ENCODE measurements at places on chromosomes 5 and 9.

GRCh38 chr5:127683008-127683407 is 20.2 kb upstream of the CCDC192 start:
- DNase-seq: no peak

DNA sequence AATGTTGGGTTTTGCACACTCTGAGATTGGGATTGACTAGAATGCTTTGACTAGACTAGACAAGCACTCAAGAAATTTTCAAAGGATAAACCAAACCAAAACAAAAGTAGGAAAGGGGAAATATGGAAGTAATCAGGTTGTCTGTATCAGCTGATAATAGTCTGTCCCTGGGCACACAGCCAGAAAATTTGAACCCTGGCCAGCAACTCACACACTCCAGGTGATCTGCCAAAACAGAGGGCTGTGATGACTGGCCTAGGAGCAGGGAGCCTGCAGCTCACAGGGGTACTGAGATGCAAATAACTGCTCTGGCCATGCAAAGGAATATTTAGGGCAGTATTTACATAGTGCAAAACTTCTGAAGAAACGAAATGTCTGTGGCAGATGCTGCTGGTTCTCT is 112.3 kb upstream of the SMIM23 start:
- no peak for DNase-seq

GRCh38 chr5:59466271-59466670 is 427.3 kb downstream of the PDE4D start:
- no peak for DNase-seq

DNA sequence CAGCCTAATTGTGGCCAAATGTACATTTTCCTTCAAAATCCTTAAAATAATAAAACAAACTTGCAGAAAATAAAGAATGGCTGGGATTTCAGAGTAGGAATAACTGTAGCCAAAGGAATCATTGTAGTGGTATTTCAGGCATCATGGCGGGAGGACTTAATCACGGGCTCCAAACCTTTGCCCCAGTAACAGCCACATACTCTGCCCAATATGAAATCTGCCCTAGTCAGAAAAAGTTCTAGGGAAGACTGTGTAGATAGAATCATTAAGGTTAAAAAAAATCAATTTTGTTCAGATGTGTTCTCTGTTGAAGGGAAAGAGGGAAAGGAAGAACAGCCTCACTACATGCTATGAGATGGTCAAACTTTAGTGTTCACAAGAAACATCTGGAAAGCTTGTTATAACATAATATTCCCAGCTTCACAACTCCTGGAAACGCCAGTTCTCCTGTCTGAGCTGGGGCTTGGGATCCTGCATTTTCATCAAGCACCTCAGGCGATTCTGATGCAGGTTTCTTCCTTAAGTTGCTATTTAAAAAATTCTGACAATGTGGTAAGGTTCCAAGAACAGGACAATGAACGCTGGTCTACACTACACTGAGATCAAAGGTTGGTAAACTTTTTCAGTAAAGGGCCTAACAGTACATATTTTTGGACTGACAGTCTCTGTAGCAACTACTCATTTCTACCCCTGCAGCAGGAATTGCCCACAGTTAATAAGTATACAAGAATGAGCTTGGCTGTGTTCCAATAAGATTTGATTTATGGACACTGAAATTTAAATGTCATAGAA is 87.9 kb downstream of the CEMIP2 start:
- DNase-seq: no peak

DNA sequence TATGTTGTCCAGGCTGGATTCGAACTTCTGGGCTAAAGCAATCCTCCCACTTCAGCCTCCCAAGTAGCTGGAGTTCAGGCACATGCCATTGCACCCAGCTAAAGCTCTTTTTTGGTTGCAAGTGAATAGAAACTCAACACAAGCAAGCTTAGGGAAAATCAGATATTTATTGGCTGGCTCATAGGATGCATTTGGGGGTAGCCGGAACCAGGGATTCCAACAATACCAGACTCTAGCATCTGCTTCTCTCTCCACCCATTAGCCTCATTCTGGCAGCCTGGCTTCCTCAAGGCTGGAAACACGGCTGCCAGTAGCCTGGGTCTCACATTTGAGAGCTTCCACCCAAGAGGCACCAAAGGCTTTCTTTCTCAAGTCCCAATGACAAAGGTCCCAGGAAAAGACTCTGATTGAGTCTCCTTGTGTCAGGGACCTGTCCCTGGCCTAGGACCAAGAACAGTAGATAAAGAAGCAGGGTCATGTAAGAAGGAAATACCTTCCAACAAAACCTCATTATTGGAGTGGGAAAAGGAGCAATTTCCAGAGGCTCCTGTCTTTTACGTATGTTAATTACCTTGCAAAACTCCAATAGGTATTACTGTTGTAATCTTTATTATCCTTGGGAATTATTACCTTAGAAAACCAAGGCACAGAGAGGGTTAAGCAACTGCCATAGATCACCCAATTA is 23.0 kb upstream of the B4GALT1 start:
- no peak for DNase-seq

- DNase-seq: no peak
Measured at GRCh38 chr5:73816656-73817420, 190.8 kb downstream of the ARHGEF28 start.

GRCh38 chr9:120698766-120699165 is 15.5 kb downstream of the MEGF9 start:
- DNase-seq: no peak

DNA sequence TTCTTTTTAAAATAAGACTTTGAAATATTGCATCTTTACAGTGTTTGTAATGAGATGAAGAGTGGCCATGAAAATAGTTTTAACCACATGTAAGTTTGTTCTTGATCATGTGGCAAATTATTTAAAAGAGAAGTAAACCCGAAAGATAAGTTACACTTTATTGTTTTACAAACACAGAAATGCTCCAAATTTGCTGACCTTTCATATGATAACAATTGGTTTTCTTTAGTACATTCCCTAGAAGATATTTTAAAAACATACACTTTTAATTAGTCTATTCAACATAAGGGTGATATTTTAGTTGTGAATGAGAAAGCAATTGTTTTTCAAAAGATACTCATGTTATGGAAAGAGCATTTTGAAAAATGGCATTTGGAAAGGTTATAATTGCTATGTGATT is 287.7 kb downstream of the PSAT1 start:
- DNase-seq: no peak

- DNase-seq: peak; percentile 19
Measured at GRCh38 chr9:1869843-1870242, 145.3 kb upstream of the SMARCA2 start.

DNA sequence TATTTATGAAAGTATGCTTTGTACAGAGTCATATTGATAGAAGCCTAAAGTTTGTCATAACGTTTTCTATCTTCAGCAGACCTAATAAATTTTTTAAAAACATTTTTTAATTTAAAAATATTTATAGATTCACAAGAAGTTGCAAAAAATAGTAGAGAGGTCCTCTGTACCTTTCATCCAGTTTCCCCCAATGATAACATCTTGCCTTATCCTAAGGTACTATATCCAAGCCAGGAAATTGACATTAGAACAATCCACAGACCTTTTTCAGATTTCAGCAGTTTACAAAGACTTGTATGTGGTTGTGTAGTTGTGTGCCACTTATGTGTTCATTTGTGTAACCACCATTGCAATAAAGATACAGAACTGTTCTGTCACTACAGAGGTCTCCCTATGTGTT is 88.5 kb downstream of the SLC12A2 start:
- no peak for DNase-seq

GRCh38 chr9:20476912-20477521 is 145.3 kb downstream of the MLLT3 start:
- no peak for DNase-seq

- no peak for DNase-seq
Measured at GRCh38 chr9:128429513-128430086, 8.9 kb downstream of the CERCAM start.

DNA sequence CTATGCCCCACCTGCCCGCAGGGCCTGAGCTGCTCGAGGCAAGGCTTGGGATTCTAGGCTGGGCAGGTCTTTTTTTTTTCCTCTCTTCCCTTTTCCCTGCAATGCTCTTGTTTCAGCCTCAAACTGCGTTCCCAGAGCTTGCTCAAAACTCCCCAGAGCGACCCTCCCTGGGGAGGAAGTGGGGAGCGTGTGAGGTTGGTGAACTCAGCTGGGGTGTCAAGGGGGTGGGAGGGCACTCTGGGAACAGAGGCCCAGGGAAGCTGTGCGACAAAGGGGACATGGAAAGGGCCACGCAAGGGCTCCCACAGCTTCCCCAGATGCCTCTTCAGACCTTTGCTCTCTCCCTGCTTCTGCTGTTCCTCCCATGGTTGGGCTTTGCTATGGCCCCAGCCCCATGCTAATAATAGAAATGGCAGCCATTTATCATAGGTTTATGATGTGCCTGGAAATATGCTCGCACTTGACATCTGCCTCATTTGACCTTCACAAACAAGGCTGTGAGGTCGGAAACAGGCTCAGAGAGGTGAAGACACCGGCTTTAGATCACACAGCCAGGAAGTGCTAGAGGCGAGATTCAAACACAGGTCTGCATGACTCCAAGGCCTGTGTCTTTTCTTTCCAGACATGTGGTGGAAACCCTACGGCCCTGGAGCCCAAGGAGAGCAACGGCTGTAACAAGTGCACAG is 40.9 kb upstream of the IL17B start:
- no peak for DNase-seq

GRCh38 chr9:33172256-33173238 is 5.4 kb upstream of the B4GALT1 start:
- DNase-seq: no peak

- DNase-seq: no peak
Measured at GRCh38 chr5:90985341-90985740, 397.8 kb downstream of the ARRDC3 start.

- DNase-seq: peak; percentile 24
Measured at GRCh38 chr5:129904102-129904666, at the start of gene CHSY3. Gene CHSY3 (plus strand): TSS chr5:129904465.

GRCh38 chr9:79637177-79637925 is 65.6 kb downstream of the TLE4 start:
- DNase-seq: no peak

GRCh38 chr5:140110646-140110957 is 3.3 kb upstream of the PURA start:
- no peak for DNase-seq

DNA sequence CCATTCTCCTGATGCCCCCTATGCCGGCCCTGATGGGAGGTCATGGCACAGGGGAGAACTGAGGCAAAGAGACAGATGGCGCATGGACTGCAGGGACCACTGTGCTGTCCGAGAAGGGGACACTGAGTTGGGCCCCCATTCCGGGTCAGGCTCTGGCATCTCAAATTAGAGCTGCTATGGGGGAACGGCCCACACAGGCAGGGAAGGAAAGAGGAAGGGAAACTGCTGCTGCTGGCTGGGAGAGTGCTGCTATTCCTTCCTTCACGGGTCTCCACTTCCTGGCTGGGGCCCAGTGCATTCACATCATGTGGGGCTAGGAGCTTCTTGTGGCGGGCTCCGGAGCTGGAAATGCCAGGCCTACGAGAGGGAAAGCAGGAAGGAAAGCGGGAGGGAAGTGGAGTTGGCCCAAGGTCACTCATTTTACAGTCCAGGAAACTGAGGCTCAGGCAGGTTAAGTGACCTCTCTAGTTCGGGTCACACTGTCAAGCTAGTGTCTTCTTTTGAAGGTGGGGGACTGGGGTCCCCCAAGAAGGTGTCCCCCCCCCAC is 1.3 kb upstream of the CARD19 start:
- no peak for DNase-seq

DNA sequence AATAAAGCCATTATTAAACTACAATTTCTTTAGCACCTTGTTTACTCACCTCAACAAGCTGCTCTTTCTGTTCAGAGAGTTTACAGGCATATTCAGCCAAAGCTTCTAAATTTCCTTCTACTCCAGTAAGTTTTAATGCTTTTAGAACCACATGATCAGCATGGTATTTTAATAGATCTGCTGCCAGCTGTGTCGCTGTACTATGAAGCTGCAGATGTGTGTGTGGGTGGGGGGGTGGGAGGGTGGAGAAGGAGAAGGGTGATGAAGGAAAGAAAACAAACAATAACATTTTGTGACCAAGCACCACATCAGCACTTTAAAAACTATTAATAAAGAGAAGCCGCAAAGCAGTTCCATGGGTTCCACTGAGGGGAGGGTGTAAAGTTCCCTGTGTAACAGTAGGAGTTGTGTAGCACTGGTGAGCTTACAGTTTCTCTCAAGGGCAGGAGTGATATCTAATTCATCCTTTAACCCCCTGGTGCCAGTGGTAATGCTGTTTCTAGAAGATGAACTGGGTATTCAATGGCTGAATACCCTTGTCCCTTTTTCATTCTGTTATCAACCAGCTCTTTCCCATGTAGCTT is 38.5 kb downstream of the ABITRAM start:
- no peak for DNase-seq

- DNase-seq: no peak
Measured at GRCh38 chr5:24831989-24832388, 187.2 kb upstream of the CDH10 start.

DNA sequence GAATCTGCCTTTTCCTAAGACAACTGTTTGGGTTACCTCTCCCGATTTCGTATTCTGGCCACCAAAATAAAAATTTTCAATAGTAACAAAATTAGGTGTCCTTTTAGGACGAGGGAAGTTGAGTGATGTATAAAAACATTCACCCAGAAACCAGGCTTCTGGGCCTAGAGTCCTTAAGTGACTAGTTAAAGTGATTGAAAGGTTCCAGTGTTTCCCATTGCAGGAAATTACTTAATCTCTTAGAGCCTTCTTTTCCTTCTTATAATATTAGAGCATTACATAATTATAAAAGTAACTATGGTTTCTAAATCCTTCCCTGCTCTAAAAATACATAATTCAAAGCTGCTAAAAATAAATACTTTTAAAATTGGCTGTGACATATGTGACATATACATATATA is 7.3 kb downstream of the MCIDAS start:
- DNase-seq: no peak

DNA sequence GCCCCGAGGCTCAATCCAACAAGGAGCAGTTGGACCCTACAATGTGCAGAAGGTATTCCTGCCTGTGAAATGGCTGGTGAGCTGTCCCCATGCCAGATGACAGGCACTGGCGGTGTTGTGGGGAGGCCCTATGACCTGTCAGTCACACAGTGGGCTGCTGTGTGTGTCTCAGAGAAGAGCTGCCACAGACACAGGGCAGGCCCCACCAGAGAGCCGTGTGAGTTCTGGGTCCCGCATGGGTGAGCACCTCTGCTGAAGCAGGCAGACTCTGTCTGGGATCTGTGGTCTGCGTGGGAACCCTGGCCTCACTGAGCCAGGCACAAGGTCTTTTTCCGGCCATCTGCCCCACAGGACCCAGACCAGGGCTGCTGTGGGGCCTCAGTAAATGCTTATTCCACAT is 37.3 kb upstream of the PITX1 start:
- no peak for DNase-seq

DNA sequence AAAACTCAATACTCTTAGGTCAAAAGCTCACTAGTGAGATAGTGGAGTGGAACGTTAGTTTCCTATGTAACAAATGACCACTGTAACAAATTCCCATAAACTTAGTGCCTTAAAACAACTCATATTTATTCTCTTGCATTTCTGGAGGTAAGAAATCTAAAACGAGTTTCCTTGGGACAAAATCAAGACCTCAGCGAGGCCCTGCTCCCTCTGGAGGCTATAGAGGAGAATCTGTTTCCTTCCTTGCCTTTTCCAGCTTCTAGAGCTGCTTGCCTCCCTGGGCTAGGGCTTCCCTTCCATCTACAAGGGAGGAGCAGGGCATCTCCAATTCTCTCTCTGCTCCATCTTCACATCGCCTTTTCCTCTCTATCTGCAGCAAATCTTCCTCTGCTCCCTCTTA is 32.0 kb downstream of the SEMA5A start:
- no peak for DNase-seq

- DNase-seq: no peak
Measured at GRCh38 chr5:141349917-141350619, at the start of gene PCDHGB1. Gene PCDHGB1 (plus strand): TSS chr5:141350099. CDS start chr5:141350261, 162 bp downstream.

GRCh38 chr5:140340605-140341121 is 5.7 kb downstream of the HBEGF start:
- DNase-seq: no peak

All from stimulated activated CD4-positive, alpha-beta T cell treated with anti-CD3 and anti-CD28 coated beads, Interleukin-2, amount 100 ng/mL, for 48 hours (primary cell).